ENCODE measurements at places on chromosomes 6 and 20.

- DNase-seq: no peak
- no peaks in the 10 kb centered on the region for H3K4me1 ChIP-seq
- H3K27ac ChIP-seq: no peak overlapping the region
Observed at GRCh38 chr6:141210901-141211300, 921.8 kb upstream of the GJE1 start.

- H3K27me3 ChIP-seq: peaks cover 19% of the 10 kb centered on the region
- DNase-seq: no peak
- peaks cover 16% of the 10 kb centered on the region for H3K4me1 ChIP-seq
Observed at GRCh38 chr20:4147319-4147718, 132.0 kb upstream of the RNF24 start.

DNA sequence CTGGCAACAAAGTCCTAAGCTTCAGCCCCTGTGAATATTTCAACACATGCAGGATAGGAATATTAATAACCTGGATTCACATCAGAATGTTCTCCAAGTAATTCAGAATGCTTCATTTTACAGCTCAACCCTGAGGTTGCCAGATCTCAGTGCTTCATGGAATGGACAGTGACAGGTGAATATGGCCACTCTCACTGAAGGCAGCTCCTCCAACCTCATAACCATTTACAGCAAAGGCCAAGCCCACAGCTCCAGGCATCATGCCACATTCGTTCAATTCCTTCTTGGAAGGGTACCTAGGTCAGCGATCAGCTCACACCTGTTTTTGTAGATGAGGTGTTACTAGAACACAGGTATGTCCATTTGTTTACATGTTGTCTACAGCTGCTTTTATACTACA, 17.1 kb downstream of the CLIC5 start:
- no peaks in the 10 kb centered on the region for H3K27me3 ChIP-seq
- no peak overlapping the region for H3K27ac ChIP-seq
- H3K36me3 ChIP-seq: no peaks in the 10 kb centered on the region
- DNase-seq: no peak

- no peaks in the 10 kb centered on the region for H3K27me3 ChIP-seq
- no peak overlapping the region for H3K27ac ChIP-seq
- no peaks in the 10 kb centered on the region for H3K4me1 ChIP-seq
- H3K4me3 ChIP-seq: no peak overlapping the region
Observed at GRCh38 chr20:50598074-50598473, 87.9 kb downstream of the PTPN1 start.

- H3K4me1 ChIP-seq: no peaks in the 10 kb centered on the region
- DNase-seq: no peak
- H3K36me3 ChIP-seq: no peaks in the 10 kb centered on the region
- H3K27me3 ChIP-seq: peaks cover 12% of the 10 kb centered on the region
- no peak overlapping the region for H3K4me3 ChIP-seq
Observed at GRCh38 chr6:24543683-24544082, 48.9 kb downstream of the ALDH5A1 start.

DNA sequence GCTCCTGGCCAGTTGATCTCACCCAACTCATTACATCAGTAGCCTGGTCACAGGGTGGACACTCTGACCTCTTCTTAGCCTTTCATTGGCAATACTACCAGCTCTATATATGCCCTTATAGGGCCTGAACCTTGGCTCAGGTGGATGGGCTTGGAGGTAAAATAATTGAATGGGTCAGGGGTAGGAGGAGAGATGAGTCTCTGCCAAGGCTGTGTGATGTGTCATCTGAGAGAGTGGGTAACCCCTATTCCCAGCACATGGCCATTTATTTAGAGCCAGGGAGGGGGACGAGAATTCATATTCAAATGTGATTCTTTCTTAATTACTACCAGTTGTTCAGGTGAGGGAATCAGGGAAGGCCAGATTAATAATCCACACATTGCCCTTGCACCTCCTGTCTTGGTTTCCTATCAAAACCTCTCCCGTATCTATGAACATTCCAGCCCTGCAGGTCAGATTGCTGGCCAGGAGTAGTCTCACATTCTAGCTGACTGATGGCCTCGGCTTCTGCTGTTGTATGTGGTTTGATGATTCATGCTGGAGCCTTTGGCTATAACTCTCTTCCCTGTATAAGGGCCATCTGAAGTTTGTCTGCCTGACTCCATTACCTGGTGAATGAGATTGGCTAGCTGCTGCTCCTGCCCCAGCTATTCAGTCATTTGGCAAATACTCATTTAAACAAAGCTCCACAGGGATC, 13.4 kb downstream of the C20orf173 start:
- no peak overlapping the region for H3K27ac ChIP-seq
- no peaks in the 10 kb centered on the region for H3K27me3 ChIP-seq
- H3K4me3 ChIP-seq: no peak overlapping the region
- H3K36me3 ChIP-seq: peaks cover 38% of the 10 kb centered on the region
- no peak for DNase-seq

GRCh38 chr6:22251348-22251747, 45.5 kb downstream of the PRL start:
- no peak overlapping the region for H3K27ac ChIP-seq
- H3K4me3 ChIP-seq: no peak overlapping the region
- DNase-seq: no peak
- no peaks in the 10 kb centered on the region for H3K4me1 ChIP-seq

GRCh38 chr6:111844921-111845320, 28.3 kb downstream of the FYN start:
- H3K4me1 ChIP-seq: peaks cover 93% of the 10 kb centered on the region
- peak overlapping the region; percentile 86 for H3K27ac ChIP-seq
- peak overlapping the region; percentile 72 for H3K4me3 ChIP-seq

DNA sequence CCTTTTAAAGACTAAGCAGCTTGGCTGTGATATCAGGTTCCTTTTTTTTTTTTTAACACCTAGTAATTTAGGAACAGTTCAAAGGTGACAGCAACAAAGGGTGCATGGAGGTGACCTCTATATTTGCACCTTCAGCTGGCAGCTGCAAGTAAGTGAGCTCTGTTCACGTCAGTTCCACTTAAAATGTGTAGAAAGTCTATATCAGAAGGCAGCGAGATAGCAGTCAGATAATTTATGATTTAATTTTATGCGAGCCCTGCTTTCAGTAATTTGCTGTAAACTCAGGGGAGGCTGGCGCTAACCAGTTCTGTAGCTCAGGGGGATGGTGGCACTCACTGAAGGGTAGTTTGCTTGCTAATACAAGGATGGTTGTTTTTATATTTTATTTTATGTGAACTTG, 602.8 kb upstream of the MMS22L start:
- H3K27ac ChIP-seq: no peak overlapping the region
- no peak for DNase-seq
- no peaks in the 10 kb centered on the region for H3K27me3 ChIP-seq
- H3K4me3 ChIP-seq: no peak overlapping the region
- no peaks in the 10 kb centered on the region for H3K4me1 ChIP-seq

- DNase-seq: no peak
- H3K27ac ChIP-seq: no peak overlapping the region
- H3K36me3 ChIP-seq: no peaks in the 10 kb centered on the region
- no peak overlapping the region for H3K4me3 ChIP-seq
Observed at GRCh38 chr6:156889469-156889868, 112.3 kb downstream of the ARID1B start.

- no peaks in the 10 kb centered on the region for H3K4me1 ChIP-seq
- no peak for DNase-seq
- no peaks in the 10 kb centered on the region for H3K27me3 ChIP-seq
- H3K4me3 ChIP-seq: no peak overlapping the region
- no peak overlapping the region for H3K27ac ChIP-seq
Observed at GRCh38 chr6:1895721-1896120, 286.0 kb downstream of the FOXC1 start.

- H3K36me3 ChIP-seq: no peaks in the 10 kb centered on the region
- peaks cover 57% of the 10 kb centered on the region for H3K4me1 ChIP-seq
- H3K27ac ChIP-seq: peak overlapping the region; percentile 76
- peak overlapping the region; percentile 65 for H3K4me3 ChIP-seq
Observed at GRCh38 chr20:57432862-57433491, 41.8 kb downstream of the RBM38 start.

DNA sequence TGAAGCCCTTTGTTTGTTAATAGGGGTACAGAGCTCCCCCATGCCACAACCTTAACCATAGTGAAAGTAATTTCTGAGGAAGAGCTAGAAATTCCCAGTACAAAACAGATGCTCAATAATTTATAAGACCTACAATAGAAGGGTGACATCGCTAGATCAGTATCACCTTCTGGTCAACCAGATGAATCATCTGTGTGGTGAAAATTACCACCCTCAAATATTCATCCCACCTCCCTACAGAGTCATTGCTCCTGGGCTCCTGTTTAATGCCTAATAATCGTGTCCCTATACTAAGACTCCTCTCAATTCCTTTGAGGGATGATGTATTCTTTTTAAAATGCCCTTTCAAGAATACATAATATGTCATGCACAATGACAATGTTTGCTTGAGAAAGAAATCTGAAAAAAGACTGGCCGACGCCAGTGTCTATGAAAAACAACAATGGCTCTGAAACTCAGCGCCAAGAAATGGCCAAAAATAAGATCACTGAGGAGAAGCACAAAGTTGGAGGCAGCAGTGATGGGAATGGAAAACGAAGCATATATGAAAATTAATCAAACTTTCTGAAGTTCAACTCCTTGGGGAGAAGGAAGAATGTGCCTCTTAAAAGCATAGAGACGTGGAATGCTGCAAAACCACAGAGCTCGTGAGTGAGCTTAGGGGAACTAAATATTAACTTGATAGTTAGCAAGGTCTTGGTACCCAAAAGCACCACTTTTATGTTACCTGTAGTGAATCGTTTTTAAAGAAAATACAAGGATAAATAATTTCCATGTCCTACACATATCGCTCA, 11.0 kb upstream of the ADGRF5 start:
- H3K27ac ChIP-seq: no peak overlapping the region
- no peaks in the 10 kb centered on the region for H3K27me3 ChIP-seq
- no peak overlapping the region for H3K4me3 ChIP-seq
- no peaks in the 10 kb centered on the region for H3K4me1 ChIP-seq
- DNase-seq: no peak

DNA sequence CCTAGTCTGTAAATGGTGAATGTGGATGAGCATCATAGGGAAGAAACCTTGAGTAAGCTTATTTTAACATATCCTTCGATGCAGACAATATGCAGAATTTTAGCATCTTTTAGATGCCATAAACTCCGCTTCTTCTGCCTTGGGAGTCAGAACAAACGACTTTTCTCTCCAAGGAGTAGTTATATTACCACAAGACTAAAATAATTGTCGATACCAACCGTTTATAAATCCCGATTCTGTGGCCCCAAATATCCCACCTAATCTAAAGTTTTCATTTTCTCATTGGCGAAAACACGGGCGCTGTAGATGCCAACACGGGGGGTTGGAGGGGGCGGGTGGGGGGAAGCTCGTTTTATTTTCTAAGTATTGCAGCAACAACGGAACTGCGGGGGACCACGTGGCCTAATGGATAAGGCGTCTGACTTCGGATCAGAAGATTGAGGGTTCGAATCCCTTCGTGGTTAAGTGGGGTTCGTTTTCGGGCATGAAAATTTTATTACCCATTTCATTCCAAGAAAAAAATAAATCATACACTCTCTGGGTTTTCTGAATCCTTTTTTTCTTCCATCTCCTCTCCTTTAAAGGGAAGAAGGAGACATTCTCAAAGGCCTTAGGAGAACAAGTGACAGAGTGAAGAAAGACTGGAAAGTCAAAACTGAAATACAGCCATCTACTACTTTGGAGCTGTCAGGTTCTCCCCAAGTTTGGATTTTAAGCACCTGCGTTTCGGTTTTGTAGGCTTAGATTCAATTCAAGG, 65.5 kb upstream of the BTN3A2 start:
- H3K27me3 ChIP-seq: peaks cover 5% of the 10 kb centered on the region
- no peaks in the 10 kb centered on the region for H3K36me3 ChIP-seq
- H3K4me3 ChIP-seq: no peak overlapping the region
- no peaks in the 10 kb centered on the region for H3K4me1 ChIP-seq
- H3K27ac ChIP-seq: no peak overlapping the region

GRCh38 chr6:125748406-125749172, 843 bp upstream of the HEY2 start:
- H3K27ac ChIP-seq: no peak overlapping the region
- DNase-seq: no peak
- H3K4me3 ChIP-seq: peak overlapping the region; percentile 77

DNA sequence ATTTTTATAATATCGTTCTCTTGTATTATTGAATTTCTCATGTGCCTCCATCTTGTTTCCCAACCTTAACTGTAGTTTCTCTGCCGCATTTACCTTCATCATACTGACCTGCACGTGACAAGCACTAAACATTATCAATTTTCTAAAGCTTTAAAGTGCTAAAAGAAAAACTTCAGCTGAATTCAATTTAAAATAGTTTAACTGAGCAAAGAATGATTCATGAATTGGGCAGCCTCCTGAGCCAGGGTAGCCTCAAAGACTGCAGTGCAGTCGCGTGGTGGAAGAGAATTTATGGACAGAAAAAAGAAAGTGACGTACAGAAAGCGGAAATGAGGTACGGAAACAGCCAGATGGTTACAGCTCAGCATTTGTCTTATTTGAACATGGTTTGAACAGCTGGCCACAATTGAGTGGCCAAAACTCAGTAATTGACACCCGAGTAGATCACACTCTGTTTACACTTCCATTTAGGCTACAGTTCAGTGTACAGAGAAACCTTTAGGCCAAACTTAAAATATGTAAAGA, 4.2 kb upstream of the ZDHHC14 start:
- no peak overlapping the region for H3K4me3 ChIP-seq
- peaks cover 10% of the 10 kb centered on the region for H3K4me1 ChIP-seq
- no peak overlapping the region for H3K27ac ChIP-seq
- H3K27me3 ChIP-seq: no peaks in the 10 kb centered on the region

- no peak overlapping the region for H3K27ac ChIP-seq
- H3K4me3 ChIP-seq: no peak overlapping the region
- H3K36me3 ChIP-seq: no peaks in the 10 kb centered on the region
- H3K4me1 ChIP-seq: no peaks in the 10 kb centered on the region
Observed at GRCh38 chr20:49207076-49207475, 12.1 kb upstream of the DDX27 start.

- no peaks in the 10 kb centered on the region for H3K36me3 ChIP-seq
- no peak overlapping the region for H3K4me3 ChIP-seq
- DNase-seq: no peak
- H3K4me1 ChIP-seq: no peaks in the 10 kb centered on the region
Observed at GRCh38 chr20:62765432-62766070, 30.7 kb upstream of the MRGBP start.

- no peak for DNase-seq
- H3K4me3 ChIP-seq: no peak overlapping the region
- no peaks in the 10 kb centered on the region for H3K4me1 ChIP-seq
- H3K27ac ChIP-seq: no peak overlapping the region
Observed at GRCh38 chr6:10484912-10485311, 36.2 kb upstream of the GCNT2 start.
